ENCODE measurements at places on chromosomes 13 and 19.

DNA sequence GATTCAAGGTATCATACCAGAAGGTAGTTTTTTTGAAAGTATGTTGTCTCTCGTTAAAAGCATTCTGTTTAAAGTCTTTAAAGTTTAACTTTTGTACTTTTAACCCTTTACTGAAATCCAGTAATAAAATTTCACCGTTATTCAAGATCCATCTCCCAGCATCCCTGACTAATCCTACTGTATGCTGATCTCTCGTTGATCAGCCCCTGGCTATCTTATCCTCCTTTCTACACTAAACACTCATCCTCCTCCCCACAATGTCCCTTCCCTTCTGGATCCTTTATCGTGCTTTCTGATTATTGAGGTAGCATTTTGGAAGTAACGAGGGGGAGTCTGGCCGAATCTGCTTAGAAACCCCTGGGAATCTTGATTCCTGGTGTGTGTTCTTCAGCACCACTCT, 1.3 kb downstream of the TPP2 start:
- DNase-seq: no peak

DNA sequence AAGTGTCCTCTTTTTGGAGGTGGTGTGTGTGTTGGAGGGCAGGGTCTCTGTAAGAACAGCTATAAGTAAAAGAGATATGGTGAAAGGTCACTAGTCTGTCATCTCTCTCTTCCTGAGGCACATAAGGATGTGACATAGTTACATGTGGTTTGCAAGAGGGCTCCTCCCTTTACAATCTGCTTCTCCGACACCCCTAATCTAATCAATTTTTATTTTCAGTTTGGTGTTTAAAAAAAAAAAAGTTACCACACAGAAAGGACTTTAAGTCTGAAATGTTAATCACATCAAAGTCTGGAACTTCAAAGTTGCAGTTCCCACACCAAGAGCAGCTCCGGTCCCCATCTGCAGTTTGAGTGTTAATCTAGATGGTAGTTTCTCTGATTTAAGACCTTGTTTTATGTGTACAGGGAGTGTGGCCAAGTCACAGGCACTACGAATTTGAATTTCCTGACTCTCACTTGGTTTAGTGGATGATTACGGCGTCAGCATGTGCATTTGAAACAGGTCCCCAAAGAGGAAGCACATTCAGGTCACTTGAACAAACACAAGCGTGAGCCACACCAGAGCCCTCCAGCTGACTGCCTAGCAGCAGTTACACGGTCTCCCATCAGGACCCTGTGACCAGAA, 53.1 kb downstream of the FOXO1 start:
- DNase-seq: no peak

DNA sequence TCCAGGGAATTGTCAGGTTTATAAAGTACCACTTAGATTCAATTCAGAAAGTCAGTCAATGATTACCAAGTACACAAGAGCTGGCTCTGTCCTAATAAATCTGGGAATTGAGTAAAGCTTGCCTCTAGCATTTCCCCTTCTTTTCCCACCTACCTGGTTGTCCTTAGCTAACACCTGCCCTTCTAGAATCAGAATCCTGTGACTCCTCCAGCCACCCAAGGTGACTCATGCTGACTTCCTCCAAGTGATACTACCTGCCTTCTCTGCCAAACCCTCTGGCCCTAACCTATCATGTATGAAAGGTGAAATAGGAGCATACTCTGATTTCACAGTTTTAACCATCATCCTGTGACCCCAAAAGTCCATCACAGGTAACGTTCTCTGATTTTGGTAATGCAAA, 151.2 kb downstream of the DIAPH3 start:
- no peak for DNase-seq

- no peak for DNase-seq
Observed at GRCh38 chr13:83229574-83230305, 652.5 kb downstream of the SLITRK1 start.

DNA sequence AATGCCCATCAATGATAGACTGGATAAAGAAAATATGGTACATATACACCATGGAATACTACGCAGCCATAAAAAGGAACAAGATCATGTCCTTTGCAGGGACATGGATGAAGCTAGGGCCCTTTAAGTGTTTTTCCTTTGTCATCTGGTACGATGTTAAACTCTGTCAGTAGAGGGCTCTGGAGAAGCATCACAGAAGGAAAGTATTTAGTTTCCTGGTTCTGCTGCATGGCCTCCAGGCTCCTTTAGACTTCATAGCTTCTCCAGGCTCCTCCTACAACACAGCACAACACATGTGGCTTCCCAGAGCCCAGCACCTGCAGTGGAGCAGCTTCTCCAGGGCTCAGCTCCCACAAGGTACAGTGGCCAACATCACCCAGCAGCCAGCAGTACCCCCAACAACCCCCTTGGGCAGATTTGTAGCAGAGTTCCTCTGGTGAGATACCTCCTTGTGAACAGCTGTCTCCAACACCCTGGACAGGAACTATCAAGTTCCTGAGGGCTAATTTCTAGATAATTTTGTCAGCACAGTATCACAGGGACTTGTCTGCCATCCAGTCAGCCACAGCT, 63.4 kb downstream of the KCTD12 start:
- no peak for DNase-seq

Measured in GOT3 (cell line).